ENCODE measurements at places on chromosomes 2 and 18.

DNA sequence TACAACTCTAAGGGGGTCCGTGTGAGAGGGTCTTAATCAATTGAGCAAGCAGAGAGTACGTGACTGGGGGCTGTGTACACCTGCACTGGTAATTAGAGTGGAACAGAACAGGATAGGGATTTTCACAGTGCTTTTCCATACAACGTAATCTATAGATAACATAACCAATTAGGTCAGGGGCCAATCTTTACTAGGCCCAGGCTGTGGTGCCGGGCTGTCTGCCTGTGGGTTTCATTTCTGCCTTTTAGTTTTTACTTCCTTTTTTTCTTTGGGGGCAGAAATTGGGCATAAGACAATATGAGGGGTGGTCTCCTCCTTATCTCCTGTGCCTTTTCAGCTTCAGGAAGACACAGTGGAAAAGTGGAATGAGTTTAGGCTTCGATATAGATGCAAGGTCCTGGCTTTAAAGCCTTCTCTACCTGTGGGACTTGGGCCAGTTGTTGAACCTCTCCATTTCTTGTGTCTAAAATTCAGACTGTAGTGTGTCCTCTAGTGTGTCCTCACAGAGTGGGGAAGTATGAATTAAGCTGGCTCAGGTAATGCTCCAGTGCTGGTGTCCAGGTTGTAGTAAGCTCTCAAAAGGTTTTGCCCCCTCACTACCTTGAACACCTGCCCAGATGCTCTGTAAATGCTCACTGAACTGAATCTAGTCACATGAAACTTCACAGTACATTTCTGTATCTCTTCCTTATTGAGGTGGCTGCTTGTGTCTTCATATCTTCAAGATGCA, 422.8 kb downstream of the SETBP1 start:
- no peak for DNase-seq

GRCh38 chr2:238685713-238686112, 162.2 kb upstream of the TWIST2 start:
- no peak for DNase-seq

DNA sequence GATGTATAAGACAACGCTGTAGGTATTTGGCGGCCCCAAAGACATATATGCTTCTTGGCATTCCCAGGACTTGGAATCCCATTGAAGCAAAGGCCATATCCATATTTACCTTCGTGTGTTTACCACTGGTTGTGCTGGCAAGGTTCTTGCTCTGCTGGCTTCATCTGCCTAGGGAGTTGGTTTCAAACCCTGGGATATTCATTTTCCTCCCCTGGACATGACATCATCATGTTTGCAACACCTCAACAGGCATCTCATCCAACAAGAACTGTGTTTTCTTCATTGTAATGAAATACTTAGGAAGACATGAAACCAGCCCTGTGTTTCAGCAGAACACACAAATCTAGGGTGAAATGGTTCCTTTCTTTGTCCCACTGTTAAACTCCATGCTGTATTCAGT, 77.9 kb upstream of the PHLPP1 start:
- DNase-seq: no peak

DNA sequence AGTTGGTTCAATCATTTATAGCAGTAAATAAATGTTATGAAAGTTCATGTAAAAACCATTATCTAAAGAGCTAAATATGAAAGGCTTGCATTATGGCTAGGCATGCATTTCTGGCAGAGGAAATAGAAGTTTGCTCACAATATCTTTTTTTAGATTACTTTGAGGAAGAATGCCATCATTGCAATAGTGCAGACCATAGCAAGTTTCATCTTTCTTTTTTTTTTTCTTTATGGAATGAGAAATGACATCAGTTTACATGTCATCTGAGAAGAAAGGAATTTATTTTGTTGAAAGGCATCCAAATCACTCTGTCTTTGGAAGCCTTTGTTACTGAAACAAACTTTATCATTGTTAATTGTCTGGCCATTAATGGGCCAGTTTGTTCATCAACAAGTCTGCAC, 74.5 kb upstream of the NCKAP5 start:
- DNase-seq: peak; percentile 14

DNA sequence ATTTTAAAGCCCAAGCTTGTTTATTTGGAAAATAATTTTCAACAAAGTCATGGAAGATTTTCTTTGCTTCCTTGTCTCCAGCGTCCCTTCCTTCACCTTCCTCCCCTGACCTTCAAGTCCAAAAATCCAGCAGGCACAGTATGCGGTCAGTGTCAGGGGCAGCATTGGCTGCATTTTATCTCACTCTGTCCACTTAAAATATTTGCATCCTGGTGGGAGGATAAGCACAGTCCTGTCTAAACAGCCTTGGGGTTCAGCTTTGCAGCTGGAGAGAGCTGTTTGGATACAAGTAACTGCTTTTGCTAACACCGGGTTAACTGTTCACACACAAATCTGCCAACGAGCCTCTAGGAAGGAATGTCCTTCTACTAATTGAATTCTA, 318.1 kb downstream of the PDE11A start:
- DNase-seq: no peak

GRCh38 chr2:177881008-177881747, 191.4 kb downstream of the PDE11A start:
- no peak for DNase-seq

DNA sequence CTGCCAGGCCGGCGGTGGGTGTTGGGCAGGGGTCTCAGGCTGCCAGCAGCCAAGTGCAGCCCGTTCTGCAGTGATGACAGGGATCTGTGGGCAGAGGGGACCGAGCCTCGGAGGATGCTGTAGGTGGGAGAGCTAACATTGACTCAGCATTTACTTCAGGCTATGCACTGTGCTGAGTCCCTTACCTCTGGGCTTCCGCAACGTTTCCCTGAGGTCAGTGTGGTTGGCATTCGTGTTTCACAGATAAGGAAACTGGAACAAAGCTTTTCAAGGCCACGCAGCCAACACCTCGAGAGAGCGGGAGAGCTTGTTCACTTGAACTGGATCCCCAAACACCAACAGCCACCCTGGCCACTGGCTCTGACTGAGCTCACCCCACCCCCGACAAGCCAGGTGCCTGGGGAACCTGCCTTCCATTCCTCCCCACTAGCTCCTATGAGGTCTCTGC, 839 bp upstream of the GPR148 start:
- DNase-seq: no peak

DNA sequence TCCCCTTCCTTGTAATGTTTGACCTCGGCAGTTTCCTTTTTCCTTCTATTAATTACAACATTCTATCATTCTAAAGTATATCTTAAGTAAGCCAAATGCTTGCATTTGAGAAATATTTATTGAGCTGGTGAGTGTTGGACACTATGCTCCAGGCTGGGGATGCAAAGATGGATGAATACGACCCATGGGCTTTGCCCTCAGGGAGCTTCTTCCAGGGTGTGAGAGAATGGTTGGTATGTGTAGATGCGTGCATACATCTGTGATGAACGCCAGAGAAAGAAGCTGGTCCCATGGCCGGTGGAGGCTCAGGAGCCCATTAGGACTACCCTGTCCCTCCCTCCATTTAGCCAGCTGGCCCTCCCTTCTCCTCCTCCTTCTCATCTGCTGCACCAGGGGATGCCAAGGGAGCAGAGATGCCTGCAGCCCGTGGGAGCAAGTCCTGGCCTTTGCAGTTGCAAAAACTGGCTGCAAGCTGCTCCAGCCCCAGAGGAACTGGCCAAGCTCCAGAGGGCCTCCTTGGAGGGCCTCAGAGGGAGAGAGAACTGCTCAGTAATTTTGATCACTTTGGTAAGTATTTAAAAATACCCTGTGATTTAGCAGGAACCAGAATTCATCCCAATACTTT, 65.7 kb upstream of the FOSL2 start:
- peak; percentile 52 for DNase-seq

DNA sequence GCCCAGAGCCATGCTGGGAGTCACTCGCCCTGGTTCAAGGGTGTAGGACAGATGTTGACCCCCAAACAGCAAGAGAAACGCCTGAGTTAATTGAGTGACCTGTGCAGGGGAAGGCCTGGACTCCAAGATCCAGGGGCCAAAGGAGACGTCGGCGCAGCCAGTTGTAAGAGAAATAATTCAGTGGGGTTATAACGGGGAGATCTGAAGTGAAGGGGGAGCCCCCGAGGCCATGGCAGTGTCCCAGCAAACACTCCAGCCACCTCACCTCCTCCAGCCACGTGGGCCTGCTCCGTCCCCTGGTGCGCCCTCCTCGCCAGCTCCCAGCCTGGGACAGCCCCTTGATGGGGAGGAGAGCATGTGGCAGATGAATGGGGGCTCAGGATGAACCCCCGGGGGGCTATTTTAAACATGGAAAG, 130.7 kb upstream of the GPC1 start:
- no peak for DNase-seq

- no peak for DNase-seq
These were observed 112.8 kb upstream of the NABP1 start for GRCh38 chr2:191565120-191565519.

DNA sequence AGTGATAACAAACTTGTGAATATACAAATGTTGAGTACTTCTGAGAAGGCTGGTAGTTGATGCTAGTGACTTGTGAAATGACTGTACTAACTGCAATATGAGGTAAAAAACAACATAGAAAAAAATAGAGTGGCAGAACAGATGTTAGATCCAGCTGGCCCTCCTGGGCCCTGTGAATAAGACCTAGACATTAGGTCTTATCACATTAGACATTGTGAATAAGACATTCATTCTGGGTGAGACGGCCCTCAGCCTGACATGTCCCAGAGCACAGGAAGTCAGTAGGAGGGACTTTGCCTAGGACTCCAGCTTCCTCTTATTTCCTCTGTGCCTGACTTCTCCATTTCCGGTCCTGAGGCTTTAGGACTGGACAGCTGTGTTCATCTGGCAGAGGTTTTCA, 22.9 kb downstream of the DOK1 start:
- peak; percentile 71 for DNase-seq

DNA sequence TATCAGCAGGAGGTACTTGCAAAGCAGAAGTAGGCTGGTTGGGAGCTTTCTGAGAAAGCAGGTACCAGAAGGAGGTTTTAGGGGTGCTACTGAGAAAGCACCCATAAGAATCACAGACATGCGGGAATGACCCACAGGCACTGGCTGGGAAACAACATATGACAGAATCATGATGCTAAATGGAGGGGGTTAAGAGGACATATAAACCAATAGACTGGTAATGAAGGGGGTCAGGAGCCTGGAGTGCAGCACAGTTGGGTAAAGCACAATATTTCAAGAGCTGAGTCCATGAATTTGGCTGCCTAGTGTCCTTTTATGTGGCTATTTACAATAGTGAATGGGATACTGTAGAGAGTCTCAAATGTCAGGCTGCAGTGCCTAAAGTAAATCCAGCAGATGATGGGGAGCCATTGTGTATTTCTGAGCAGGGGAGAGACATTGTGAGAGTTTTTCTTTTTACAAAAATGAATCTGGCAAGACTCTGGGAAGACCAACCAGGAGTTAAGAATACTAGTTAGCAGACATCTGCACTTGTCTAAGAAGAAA, 27.6 kb upstream of the GMCL1 start:
- no peak for DNase-seq

GRCh38 chr2:236063994-236064393, 104.2 kb downstream of the GBX2 start:
- DNase-seq: peak; percentile 62

DNA sequence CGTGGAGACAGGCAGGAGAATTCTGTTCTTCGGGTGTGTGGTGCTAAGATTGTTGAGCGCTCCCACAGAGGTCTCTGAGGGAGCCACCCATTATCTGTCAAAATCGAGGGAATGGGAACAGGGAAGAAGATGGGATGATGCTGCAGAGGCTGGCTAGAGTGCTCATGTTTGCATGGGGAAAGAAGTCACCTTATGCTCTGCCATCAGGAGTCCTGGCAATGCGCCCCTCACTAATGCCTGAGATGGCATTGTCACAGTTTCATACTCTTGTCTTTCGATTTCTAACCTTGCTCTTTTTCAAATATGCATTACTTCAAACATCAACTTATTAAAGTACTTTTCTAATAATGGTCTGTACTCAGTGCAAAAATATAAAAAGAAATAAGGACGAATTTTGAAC, 463.3 kb upstream of the CELF4 start:
- no peak for DNase-seq

- DNase-seq: no peak
These were observed 25.3 kb downstream of the GPR55 start for GRCh38 chr2:230899786-230900185.

GRCh38 chr2:226694149-226694548, 105.5 kb downstream of the IRS1 start:
- no peak for DNase-seq

DNA sequence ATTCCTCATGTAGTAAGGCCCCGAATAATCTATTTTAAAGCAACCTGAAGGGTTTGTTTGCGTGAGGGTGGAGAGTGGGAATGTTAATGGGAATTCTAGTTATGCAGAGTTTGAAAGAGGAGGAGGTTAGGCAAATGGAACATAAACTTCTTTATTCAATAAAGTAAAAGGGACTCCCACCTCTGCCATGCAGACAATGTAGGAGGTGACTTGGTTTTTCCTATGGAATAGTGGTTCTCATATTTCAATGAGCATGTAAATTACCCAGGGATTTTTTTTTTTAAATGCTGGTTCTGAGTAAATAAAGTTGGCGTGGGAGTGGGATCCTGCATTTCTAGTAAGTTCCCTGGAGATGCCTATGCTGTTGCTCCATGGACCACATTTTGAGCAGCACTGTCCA, 367.9 kb downstream of the THSD7B start:
- no peak for DNase-seq

DNA sequence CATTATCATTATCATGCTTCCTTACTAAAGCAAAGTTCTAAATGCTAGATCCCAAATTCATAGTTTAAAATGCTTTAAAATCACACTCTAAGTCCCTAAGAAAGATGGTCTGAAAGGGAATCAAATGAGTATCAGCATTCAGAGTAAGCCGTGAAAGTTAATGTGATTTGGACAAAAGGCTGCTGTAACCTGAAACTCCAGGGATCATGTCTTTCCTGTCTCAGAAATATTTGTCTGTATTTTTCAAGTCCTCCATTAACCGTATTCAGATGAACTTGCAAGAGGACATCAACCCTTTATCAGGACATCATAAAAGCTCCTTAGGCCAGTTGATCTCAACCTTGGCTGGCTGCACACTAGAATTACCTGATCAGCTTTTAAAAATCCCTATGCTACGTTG, 324.3 kb upstream of the PKDCC start:
- DNase-seq: peak; percentile 49

- DNase-seq: peak; percentile 72
These were observed at the start of gene ZNF236 for GRCh38 chr18:76822506-76823160. Gene ZNF236, plus strand, starts transcription at chr18:76822557. Its CDS starts 51 bp downstream, at chr18:76822608.

DNA sequence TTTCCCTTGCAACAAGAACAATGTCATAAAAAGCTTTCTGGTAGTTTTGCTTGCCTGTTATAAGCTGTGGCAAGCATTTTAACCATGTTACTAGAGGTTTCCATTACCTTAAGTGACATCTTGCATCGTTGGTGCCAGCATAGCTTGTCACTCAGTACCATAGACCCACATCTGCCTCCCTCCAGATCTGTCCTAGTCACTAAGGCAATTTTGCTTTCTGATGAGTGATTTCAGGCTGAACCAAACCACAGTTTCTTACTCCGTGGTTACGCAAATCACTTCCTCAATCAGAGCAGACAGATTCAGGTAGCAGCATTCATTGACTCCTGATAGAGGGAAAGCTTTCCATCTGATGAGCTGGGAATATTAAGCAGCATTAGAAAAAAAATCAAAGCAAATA, 1057.5 kb upstream of the FAM98A start:
- no peak for DNase-seq

GRCh38 chr2:240412211-240412861, 23.1 kb upstream of the GPC1 start:
- peak; percentile 90 for DNase-seq

- no peak for DNase-seq
These were observed 673.8 kb downstream of the ARHGAP15 start for GRCh38 chr2:143802871-143803650.

- DNase-seq: peak; percentile 35
These were observed 944 bp downstream of the RAB3GAP1 start for GRCh38 chr2:135052997-135053474.

Measured in myocyte (in vitro differentiated cells).